ENCODE measurements at places on chromosomes 4 and X.

DNA sequence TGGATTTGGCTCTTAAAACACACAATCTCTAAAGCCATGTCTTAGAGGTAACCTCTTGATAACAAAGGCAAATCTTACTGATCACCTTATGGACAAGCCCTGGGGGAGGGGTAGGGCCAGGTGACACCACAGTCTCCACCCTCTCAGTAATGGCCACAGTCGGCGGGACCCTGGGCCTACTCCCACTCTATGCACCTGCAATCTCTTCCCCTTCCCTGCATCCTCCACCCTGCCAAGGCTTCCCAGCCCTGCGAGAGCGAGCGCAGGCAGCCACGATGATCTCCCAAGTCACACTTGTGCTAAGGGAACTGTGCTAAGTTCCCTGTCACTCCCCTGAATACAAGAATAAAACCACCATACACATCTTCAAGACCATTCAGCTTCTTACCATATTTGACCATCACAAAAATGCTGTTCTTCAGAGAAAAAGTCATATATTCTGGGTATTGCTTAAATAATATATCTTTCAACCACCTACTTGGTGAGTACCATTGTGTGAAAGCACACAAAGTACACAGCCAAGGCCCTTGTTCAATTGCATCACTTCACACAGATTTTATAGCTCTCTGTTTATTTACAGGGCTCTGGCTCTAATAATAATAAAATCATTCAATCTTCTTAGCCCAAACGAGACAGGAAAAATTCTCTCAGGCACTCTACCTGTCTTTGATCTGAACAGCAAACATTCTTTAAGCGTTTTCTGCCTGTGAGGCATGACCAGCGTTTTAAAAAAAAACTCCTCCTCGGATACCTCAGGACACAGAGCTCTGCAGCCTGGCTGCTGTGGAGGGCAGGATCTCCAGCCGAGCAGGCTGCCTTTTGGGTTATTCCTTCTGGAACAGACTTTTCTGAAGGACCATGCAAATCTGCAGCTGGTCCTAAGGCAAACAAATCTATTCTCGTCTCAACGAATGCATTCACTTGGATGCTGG is 115.7 kb upstream of the MAP3K15 start:
- DNase-seq = no peak

DNA sequence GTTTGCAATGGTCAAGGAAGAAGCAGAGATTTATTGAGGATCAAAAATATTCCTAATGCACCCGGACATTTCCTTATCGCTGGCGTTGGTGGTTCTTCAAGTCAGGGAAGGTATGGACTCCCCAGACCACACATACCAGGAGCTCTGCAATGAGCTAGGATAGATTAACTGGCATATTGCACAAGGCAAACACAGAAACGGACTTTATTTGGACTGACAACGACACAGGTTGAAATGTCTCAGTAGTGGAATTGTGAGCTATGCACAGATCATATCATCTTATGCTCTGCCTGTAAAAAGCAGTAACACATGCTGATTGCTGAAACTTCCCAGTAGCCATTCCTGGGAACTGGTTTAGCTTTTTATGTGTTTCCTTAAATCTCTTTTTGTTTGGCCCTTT is 1.7 kb downstream of the TSPAN7 start:
- no peak for DNase-seq

DNA sequence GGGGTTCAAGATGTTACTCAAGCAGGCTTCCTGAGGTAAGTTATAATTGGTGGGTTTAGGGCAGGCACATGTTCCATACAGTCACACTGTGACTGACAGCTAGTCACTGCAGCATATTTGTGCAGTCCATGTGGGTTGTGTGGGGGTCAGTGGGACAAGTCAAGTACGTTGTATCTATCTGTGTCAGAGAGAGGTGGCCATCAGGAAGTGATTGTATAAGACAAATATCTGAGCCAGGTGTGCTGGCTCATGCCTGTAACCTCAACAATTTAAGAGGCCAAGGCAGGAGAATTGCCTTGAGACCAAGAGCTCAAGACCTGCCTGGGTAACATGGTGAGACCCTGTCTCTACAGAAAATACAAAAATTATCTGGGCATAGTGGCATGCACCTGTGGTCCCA is 509.3 kb downstream of the CENPC start:
- no peak for DNase-seq

GRCh38 chr4:175674219-175674618 is 137.8 kb downstream of the GPM6A start:
- no peak for DNase-seq

DNA sequence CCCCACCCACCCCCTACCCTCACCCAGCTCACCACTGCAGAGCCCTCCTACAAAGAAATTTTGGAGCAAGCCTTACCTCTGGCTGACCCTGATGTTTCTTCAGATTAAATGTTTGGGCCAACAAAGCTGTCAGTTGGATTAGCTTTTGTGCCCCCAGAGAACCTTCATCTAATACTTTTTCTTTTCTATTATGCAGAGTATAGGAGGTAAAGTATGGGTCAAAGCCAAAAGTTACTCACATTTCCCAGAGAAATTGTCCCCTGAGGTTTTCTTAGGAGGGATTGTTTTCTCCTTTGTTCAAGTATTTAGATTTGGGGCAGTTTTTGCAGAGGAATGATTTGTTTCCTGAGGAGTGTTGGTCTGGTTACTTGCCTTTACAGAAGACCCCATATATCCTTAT is 69.5 kb downstream of the AASDH start:
- DNase-seq = no peak

GRCh38 chrX:126265116-126265515 is 99.0 kb upstream of the DCAF12L2 start:
- no peak for DNase-seq
